T-helper 22 cell (primary cell): ENCODE measurements at places on chromosomes 2 and 18.

- no peak for DNase-seq
Observed at GRCh38 chr2:33135645-33136044, 188.9 kb downstream of the LTBP1 start.

DNA sequence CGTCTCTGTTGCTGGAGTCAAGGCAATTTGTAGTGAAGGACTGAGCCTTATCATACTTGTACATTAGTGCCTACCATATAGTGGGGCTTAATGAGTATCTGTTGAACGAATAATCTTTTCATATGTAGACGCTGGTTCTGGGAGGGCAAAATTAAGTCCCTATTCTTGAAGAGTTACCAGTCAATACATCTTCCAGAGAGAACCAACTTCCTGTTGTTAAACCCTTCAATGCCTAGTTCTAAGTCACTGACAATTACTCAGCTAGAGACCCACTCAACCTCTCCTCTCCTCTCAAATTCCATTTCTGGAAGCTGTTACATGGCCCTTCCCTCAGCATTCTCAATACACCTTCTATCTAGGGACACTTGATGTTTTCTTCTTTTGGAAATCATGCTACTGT is 1.1 kb upstream of the MOB4 start:
- no peak for DNase-seq

DNA sequence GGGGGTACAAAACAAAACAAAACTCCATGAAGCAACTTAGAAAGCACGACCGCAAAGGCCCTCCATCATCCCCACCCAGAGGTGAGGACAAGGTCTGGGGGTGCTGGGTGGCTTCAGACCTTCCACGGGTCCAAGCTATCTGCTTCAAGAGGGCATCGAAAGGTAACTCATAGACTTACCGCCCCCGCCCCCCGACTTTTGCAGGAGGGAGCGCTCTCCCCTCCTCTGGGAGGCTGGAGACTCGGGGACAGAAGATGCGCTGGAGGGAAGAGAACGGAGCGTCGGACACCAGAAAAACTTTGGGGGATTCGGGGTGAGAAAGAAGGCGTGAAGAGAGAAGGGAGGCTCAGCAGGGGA is 300 bp upstream of the STON1 start:
- DNase-seq = no peak

DNA sequence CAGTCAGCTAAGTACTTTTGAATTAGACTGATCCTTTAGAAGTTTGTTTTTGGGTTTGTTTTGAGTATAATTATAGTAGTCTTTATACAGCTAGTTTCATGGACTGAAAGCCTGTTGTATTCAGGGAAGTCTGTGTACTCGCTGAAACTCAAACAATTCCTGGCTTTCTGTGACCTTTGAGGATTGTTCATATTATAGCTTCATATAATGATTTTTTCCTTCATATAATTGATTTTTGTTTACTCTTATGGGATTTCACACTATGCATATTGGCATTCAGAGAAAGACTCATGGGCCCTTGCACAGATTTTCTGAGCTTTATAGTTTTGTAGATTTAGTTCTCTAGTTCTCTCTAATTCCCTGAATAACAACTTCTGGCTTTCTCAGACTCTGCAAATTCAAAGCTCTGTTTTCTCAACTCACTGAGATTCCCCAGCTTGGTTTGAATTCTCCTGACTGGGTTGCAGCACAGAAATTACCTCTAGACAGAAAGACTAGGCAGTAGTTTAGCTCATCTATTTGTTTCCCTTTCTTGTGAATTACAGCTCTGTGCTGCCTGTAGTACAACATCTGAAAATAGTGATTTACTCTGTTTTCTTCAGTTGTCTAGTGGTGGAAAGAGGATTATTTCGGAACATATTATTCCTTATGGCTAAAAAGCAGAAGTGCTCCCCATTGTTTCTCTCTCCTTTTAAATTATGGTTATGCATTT is 495.9 kb upstream of the CNTNAP5 start:
- DNase-seq = no peak

DNA sequence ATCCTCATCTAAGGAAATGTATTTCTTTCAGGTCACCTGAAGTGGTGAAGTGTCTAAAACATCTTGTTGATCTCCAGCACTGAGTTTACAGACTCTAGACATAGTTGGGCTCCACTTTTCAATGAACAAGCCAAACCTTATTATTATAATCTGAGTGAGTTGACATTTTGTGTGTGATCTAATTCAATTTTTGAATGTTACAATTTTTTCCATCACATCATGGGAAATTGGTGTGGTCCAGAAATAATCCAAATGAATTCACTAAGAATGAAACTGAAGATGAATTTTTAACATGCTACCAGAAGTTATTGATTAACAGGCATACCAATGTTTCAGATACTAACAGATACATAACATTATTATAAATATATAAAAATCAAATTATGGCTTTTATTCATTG is 75.6 kb upstream of the EFEMP1 start:
- DNase-seq = no peak

- DNase-seq = no peak
Observed at GRCh38 chr2:166388481-166389070, 12.8 kb upstream of the SCN9A start.

DNA sequence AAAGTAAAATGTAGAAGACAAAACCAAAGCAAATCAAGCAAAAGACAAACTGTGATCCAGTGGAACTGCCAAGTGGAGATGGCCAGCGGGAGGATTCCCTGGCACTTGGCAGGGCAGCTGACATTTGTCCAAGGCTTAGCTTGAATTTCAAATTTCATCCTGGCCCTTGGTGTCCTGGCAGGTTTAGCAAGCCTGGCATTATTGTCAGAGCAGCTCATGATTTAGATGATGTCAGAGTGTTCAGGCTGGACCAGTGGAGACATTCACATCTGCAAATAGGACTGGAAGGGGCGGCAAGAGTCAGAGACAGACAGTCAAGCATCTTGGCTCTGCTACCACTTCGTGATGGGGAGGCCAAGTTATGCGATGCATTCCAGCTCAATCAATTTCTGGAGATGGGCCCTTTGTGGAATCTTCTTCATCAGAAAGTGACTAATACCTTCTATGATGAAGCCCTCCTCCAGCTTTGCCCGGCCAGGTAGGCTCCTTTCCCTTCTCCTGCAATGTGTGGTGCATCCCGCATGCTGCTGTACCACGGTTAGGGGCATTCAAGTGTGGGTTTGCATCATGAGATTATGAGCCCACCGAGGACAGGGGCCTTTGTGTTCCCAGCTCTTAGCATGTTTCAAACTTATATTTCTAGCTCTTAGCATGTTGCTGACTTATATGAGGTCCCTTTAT is 199.7 kb downstream of the ANKRD30B start:
- no peak for DNase-seq

GRCh38 chr2:216796115-216796840 is 63.6 kb downstream of the TNP1 start:
- DNase-seq = no peak

- DNase-seq = no peak
Observed at GRCh38 chr2:159617646-159618045, 1.3 kb upstream of the BAZ2B start.

DNA sequence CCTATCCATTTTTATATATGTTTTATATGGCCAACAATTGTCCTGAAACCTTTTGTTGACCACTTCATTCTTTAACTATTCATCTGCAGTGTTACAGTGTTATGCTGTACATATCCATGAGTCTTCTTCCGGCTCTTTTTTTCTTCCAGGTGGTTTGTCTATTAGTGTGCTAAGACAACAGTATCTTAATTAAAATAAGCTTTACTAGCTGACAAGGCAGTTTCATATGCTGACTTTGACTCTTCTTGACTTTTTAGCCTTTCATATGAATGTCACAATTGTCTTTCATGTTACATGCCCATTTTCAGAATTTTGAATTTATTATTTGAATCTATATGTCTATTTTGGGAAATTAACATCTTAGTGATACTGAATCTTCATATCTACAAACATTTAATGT is 1249.0 kb downstream of the DPP10 start:
- DNase-seq = no peak

- no peak for DNase-seq
Observed at GRCh38 chr2:182316950-182317349, 109.9 kb downstream of the PDE1A start.

DNA sequence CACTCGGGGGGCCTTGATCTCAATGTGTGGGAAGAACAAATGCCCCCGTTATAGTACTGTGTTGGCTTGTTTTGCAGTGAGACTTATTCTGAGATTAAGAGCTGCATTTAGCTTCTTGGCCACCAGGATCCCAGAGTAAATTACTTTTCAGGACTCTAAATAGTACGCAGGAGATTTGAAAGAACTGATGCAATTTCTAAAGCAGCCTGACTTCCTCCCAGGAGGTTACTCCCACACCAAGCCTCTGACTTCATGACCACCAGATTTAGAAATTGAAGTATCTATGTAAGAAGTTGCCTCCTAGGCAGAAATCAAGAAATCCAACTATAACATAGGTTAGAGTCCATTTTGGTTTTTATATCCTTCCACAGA is 67.0 kb downstream of the FEZ2 start:
- DNase-seq = no peak

DNA sequence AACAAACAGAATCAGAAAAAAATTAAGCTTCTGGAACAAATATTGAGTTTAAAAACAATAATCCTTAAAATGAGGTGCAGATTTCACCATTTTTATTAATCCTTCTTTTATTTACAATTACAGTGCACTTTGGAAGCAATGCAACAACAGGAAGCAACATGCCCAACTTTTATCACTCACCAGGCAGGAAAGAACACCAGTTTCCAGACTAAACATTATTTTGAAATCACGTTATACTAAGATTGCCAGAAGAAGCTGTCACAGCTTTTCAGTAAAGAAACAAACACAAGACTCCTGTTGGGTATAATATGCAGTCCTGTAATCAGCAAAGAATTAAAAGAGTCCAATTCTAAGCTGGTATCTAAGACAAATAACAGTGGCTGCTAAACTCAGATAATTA is 137.9 kb upstream of the ZC3H15 start:
- no peak for DNase-seq

- no peak for DNase-seq
Observed at GRCh38 chr2:167733747-167734146, 513.6 kb downstream of the STK39 start.

DNA sequence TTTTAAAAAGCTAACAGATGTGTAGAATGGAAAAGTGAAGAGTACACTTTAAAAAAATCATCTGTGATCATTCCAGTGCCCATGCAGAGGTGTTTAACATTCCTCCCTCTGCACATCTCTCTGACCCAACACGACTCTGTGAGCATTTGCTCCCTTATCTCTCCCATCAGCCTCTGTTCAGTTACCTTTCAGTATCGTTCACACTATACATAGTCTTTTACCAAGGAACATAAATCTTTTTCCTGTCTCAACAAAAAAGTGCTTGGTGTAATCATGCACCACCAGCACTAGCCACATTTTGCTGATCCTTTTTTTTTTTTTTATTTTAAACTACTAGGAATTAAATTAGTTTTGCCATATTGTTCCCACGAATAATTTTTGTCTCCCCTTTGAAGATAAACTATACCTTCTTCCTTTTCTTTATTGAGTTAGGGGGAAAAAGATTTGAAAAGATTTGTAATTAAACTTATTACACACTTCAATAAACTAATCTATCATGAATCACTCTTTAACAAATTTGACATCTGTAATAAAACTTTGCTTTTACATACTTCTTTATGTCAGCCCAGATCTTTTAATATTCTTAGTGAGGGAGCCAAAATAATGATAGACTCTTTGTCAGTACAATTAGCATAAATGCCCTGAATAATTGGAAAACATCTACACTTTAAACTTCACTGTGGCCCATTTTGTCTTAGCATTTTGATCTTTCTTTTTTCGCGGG is 489.8 kb upstream of the FANCL start:
- no peak for DNase-seq

DNA sequence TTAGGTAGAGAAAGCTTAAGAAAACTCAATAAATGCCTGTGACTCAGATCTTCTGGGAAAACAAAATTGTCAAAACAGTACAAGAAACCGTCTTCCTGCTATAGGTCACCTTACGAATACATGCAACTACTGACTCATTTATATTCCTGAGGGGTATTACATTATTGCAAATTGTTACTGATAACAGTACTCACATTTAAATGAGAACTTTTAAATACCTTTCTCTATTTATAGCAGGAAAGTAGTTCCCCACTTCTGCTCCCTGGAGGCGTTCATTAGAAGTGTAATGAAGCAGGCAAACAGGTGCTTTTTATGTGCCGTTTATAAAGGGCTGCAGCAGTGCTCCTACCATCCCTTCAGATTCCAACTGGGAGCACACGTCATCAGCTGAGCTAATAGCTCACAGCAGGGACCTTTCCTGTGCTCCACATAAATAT is 65.1 kb upstream of the RPRM start:
- no peak for DNase-seq

DNA sequence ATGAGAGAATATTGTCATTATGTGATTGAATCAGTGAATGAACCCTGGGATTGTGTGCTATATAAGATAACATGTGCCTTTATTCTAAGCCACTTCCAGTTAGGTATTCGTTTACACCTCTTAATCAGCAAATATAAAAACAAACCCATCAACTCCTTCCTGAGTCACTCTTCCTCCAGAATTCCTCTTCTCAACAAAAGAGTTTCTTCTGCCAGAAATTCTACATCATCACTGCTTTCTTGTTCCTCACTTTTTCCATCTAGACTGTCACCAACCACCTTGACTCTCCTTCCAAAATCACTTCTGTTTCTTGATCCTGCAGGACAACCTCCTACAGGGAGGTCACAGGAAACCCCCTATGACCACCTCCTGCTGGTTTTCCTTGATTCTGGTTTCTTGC is 261.4 kb downstream of the CYP26B1 start:
- no peak for DNase-seq

GRCh38 chr2:240983361-240983995 is 14.9 kb upstream of the SNED1 start:
- no peak for DNase-seq

- DNase-seq = no peak
Observed at GRCh38 chr2:46747297-46747818, 168.2 kb downstream of the MCFD2 start.

DNA sequence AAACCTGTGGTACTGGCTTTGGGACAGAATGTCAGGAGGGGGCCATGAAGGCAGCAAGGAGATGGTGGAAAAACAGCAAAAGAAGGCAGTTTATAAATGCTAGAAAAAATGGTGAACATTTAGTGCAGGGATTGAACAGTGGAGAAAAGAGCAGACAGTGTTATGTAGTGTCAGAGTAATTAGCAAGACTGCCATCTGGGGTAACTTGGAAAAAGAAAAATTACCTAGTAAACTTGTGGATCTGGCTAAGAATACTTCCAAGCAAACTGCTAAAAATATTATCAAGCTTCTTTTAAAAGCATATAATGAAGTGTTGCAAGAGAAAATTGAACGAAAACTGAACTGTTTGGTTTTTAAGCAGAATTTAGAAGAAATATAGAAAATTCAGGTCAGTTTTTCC is 267.8 kb downstream of the INSIG2 start:
- no peak for DNase-seq

GRCh38 chr18:79790996-79791972 is 6.5 kb upstream of the KCNG2 start:
- no peak for DNase-seq

- DNase-seq = no peak
Observed at GRCh38 chr2:154350911-154351310, 347.6 kb upstream of the KCNJ3 start.
